Kasumi-1 (cell line): ENCODE measurements at places on chromosomes 2 and 18.

DNA sequence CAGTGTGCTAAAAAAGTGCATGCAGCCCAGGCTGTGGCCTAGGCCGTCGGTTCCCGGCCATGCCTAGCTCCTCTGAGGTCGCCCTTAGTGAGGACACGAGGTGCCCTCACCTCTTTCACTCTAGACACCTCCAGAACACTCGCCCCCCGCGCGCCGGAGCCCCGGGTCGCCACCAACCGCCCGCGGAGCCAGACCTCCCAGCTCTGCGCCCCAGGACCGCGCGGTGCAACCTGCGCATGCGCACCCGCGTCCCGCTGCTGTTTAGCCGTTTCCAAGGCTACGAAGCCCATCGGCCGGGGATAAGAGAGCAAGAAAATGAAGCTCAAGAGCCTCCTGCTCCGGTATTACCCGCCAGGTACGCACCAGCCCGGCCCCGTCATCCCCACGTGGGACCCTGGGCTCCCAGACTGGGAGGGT is at the start of gene DAW1:
Gene DAW1, plus strand, starts transcription at position 257 of the 417 bp plus-strand sequence. Its CDS starts 59 bp downstream, at position 316.
- no peak for DNase-seq

- no peak for DNase-seq
These were observed 251.2 kb downstream of the PTGR3 start for GRCh38 chr18:74957588-74958224.

DNA sequence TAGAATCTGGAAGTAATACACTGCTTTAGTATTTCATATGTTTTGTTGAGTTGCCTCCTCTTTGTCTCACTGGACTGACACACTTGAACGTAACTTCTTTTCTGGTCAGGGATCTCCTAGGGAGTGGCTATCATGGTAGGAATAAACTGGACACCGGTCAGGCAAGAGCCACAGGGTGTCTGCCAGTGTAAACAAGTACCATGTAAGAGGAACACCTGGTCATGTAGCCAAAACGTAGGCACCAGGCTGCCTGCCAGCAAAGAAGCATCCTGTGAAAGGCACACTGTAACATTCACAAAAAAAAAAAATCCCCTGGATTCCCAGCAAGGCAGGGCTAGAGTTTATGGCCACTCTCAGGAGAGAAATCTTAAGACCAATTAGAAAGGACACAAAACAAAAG is 372.8 kb upstream of the RND3 start:
- DNase-seq, result no peak

DNA sequence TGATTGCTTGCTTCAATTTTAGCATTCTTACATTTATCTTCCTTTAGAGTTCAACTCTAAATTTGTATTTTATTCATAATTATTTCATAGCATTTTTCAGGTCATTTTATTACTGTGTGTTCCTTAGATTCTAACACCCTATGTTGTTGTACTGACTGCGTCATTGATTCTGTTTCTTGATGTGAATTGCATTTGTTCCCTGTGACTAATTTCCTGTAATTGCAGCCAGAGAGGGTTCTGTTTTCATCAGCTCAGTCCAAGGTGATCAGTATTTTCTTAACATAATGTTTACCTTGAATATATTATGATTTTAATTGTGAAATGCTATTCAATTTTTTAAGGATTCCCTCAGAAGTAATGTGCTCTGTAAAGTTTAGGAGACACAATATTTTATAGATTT is 970.2 kb upstream of the PIK3C3 start:
- no peak for DNase-seq

DNA sequence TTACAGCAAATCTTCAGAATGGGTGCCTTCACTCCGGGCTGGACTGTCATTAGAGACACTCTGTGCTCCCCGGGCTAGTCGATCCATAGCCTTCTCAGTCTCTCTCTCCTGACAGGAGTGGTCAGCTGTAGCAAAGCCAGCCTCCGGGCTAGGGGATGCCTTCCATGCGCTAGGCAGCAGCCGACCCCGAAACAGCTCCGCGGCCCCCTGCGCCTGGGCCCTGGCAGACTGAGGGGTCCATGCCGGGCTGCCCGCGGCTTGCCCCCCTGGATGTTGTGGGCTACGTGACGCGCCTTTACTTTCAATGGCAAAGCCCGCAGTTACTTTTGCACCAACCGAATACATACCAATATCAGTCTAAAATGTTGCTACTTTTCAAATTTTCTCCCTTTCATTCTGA is 1447.2 kb downstream of the LRP1B start:
- DNase-seq, result no peak

GRCh38 chr2:68811364-68811763 is 59.8 kb downstream of the BMP10 start:
- no peak for DNase-seq

DNA sequence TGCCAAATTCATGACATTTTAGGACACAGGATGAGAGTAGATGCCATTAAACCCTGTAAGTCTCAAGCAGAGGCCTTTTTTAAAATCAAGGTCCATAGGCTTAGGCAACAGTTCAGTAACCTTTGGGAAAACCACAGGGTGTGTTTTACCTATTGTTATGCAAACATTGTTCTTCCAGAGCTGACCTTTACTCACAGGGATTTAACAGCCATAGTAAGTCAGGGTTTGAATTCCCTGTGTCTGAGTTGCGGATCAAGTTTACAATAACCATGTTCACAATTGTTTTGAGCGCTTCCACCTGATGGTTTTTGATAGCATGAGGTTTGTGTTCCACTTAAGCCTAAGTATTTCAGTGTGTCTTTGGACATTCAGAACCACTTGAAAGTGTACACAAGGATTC is 160.1 kb upstream of the BOD1L2 start:
- DNase-seq, result no peak

DNA sequence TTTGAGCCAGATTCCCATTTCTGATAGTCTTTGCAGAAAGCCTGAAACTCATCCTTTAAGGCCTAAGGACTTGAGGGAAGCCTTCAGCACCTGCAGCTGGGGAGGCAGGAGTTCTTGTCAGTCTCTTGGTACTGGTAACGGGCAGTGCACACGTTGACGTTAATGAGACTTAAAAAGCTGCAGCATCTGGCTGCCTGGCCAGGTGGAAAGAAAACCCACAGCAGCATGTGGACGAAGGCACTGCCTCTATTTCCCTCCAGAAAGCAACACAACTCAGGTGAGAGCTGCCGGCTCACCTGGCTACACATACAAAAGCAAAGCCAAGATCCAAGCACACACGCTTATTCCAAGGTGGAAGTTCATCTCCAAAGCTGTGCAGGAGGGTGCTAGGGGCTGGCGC is 178.8 kb downstream of the ANAPC1 start:
- no peak for DNase-seq

GRCh38 chr2:207129821-207130220 is 35.9 kb downstream of the KLF7 start:
- DNase-seq, result no peak

DNA sequence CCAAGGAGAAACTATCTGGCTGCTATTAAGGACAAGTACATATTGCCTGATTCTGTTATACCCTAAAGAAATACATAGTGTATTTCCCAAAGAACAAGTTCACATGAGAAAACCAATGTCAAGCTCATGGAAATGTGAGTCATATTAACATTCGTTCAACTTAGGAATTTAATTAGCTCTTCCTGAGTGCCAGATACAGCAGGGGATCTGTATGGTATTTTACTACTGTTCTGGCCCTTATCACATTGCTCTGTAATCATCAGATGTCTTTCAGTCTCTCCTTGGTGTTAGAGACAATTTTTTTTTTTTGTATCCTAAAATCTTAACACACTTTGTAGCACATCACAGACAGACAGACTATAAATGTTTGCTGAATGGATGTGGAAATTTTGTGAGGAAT is 395.0 kb upstream of the CRIM1 start:
- DNase-seq, result no peak

DNA sequence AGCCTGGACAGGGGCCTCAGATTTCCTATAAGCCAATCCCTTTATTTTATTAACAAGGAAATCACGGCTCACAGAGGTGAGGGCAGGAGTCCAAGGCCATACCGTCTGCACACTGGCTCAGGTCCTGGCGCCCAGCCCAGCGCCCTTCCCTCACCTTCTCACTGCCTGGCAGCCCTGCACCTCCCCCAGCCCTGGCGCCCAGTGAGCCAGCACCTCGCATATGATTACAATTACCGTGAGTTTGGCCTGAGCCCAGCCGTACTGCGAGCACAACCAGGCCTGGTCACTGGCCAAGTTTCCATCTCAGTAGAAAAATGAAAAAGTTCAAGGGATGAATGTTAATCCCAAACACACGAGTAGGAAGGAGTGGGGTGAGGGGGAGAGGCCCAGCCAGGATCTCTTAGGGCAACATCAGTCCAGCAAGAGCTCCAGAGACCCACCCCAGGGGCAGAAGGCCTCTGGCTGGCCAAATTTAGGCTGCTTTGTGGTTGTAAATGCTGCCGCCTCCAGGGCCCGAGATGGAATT is 68.4 kb downstream of the MCFD2 start:
- DNase-seq, result no peak

GRCh38 chr2:20141056-20141762 is 83.7 kb downstream of the SDC1 start:
- no peak for DNase-seq
